Cortex of kidney (tissue), 1 donor: ENCODE measurements at places on chromosomes 11 and 22.

DNA sequence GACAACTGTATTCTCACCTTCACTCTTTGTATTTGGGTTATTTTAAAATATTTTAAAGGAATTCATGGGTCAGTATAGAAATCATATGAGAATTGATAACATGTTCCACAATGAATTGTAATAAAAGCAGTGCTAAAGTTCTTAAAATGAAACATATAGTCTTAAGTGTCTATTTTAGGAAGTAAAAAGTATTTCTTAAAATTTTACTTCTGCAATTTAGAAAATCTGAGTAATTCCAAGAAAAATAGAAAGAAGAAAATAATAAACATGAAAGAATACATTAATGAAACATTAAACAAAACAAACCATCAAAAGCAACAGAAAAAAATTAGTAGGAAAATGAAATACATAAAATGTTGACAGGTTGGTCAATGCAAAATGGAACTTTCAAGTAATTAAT, 332.4 kb downstream of the ETS1 start:
- DNase-seq: no peak

DNA sequence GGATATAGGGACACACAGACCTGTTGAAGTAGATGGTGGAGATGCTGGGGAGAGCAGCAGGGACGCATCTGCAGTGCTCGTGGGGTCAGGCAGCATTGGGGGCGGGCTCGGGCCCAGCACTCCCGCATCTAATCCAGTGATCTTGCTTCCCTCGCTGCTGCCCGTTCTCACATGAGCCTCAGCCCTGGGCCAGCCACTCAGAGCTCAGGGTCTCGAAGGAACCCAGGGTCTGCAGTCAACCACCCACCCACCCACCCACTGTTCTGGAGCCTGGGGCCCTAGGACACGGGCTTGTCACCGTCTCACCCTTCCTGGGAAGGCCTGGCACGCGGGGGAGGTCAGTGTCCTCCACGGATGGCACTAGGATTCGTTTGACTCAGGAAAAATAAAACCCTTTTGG, 406.0 kb downstream of the TBC1D22A start:
- DNase-seq: no peak

DNA sequence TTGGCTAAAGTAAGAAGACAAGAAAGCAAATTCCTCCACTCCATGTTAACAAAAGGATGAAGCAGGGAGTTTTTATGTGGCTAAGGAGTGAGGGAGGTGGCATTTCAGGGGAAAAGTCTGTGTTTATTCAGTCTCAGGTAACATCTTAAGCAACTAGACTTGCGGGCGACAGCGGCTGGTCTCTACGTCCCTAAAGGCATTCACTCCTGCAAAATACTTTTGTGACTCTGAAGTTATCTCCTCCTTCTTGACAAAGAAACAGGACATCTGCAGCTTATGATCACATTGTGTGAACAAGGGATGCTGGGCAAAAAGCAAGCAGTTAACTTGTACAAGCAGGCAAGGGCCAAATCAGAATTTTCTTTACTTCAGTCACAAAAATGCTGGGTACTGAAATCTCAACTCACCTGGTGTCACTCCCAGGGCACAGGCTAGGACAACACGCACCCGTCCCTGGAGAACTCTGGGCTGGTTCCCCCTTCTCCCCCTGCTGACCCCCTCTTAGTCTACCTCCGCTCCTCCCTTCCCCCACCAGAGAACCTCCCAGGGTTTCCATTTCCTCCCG, 38.3 kb downstream of the IGLL5 start:
- DNase-seq: no peak

- no peak for DNase-seq
Measured at GRCh38 chr11:111362887-111363411, 16.1 kb downstream of the POU2AF1 start.

DNA sequence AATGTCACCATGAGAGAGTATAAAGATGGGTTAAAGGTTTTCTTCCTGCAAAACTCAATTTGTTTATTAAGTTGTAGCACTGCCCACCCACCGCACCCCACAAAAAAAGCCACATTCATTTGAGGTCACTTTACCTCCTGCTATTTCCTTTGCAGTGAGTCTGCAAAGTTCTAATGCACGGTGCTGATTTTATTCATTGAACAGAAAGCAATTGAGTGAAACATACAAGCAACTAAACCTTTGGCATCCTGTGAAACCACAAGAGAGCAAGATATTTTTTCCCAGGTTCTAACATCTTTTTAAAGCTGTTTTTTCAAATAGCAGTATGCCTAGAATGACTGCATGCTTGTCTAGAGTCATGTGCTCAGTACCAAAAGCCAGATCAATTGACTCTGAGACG, 39.0 kb downstream of the RRAS2 start:
- no peak for DNase-seq

- DNase-seq: no peak
Measured at GRCh38 chr11:35311331-35311730, 108.0 kb downstream of the SLC1A2 start.

DNA sequence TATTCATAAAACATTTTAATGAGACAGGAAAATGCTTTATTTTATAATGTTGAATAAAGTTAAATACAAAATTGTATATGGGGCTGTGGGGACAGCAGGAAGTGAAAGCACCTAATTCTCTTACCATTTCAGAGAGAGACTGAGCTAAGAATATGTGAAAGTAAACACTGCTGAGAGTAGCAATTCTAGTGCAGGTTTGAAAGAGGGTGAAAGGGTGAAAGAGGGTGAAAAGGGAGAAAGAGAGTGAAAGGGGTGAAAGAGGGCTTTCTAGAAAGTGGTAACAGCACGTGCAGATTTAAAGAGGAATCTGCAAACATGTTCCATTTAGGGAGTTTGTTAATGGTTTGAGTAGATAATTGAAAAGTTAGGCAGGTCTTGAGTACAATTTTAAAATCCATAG, 652.0 kb upstream of the CCDC90B start:
- DNase-seq: no peak

- DNase-seq: no peak
Measured at GRCh38 chr11:123407996-123408597, 22.0 kb upstream of the GRAMD1B start.
